Vein endothelial cell (primary cell): ENCODE measurements at places on chromosomes 7 and 10. TPM values are rescaled to one million over a fixed set of nuclear protein-coding genes. Genes with fewer than 3 reads are reported as not detected.

Gene CALHM1
- not detected in 2 replicates for total RNA-seq

Gene SFMBT2
- 0.98 and 2.9 TPM in 2 replicates for total RNA-seq

Gene FFAR4
- not detected in 2 replicates for total RNA-seq

Gene FKBP6
- total RNA-seq: not detected in 2 replicates

Gene CTAGE6
- 0.65 and 0.76 TPM in 2 replicates for total RNA-seq

Gene OSBPL3
- 31.0 and 34.6 TPM in 2 replicates for total RNA-seq

Gene WASHC2A
- total RNA-seq: 45.7 and 51.5 TPM in 2 replicates

Gene HBP1
- 105 and 111 TPM in 2 replicates for total RNA-seq

Gene CCDC6
- total RNA-seq: 28.1 and 36.4 TPM in 2 replicates

Gene CPA1
- not detected in 2 replicates for total RNA-seq
